ENCODE measurements at places on chromosomes 11 and 22.

- DNase-seq, result no peak
Observed at GRCh38 chr11:66636411-66636810, 2.1 kb upstream of the RBM4 start.

DNA sequence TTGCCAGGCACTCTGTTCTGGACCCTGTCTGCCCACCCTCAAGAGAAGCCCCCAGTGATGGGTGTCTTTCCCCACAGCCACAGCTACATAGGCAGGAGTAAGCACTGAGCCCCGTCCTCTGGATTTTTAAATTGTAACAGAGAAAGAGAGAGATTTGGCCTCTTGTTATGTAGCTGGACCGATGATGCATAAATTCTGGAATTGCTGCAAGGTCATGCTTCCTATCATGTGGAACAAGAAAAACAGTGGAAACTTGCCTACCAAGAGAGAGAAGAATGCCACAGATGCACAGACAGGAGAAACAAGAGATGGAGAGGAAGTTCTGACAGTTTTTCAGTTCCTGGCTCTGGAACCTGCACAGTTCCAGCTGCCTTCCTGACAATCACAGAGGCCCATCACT, 150.2 kb downstream of the ETS1 start:
- no peak for DNase-seq

- DNase-seq, result no peak
Observed at GRCh38 chr22:39567135-39567946, 3.2 kb upstream of the CACNA1I start.

DNA sequence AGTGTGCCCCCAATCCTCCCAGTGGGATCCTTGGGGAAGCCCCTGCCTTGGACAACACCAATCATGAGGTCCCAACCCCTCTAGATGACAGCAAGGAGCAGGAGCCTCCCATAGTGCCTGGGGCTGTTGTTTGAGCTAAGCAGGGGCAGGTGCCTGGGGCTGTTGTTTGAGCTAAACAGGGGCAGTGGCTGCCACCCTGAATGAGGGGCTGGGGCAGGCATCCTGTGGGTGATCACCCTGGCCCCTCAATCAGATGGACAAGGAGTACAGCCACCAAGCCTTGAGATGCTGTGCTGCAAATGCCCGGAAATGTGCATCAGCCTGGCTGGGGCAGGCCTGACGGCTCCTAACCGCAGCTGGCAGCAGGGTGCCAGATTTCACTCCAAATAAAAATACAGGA, 66.7 kb downstream of the MYEOV start:
- DNase-seq, result no peak

DNA sequence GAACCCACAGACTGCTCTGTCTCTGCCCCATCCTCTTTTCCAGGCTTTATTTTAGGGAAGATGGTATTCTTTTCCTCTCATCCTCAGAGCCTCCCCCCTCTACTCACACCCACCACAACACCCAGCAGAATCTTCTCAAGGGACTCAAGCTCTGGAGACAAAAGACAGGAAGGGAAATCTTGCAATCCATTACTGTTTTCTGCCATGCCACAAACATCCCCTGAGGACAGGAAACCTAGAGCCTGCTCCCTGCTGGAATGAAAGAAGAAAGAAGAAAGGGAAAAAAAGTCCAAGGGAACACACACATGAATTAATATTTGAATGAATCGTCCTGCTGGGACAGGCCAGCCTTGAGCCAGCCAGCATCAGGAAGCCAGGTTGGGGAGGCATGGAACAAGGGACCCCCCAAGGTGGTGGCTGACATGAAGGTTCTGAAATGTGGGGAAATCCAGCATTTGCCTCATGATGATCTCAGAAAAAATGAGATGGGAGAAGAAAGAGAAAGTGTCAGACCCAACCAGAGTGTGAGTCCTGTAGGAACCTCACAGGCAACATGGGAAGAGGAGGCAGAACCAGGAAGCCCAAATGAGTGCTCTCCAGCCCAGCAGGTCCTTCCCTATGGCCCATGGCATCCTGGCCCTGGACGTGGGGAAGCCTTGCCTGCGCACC, 34.0 kb downstream of the SLCO2B1 start:
- no peak for DNase-seq

Data from NCI-H2081 treated with DMSO at 0.1 percent for 48 hours (cell line).